Left renal cortex interstitium (tissue), 4 donors: ENCODE measurements at places on chromosomes 2 and 18.

DNA sequence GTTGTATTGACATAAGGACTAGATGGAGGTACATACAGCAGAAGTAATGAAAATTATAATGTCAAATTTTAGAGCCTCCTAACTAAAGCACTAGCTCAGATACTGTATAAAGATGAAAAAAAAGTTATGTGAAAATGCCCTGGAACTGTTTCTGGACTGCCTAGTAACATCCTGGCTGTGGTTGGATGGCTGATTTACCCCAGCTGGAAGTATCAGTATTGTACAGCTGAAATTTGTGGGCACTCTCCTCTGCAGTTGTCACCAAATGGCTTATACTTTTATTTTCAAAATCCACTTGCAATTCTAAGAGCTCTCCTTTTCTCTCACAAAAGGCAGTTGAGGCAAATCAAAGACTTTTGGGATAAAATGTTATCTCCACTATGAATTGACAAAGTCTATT is 239.2 kb downstream of the RPIA start:
- DNase-seq = no peak

DNA sequence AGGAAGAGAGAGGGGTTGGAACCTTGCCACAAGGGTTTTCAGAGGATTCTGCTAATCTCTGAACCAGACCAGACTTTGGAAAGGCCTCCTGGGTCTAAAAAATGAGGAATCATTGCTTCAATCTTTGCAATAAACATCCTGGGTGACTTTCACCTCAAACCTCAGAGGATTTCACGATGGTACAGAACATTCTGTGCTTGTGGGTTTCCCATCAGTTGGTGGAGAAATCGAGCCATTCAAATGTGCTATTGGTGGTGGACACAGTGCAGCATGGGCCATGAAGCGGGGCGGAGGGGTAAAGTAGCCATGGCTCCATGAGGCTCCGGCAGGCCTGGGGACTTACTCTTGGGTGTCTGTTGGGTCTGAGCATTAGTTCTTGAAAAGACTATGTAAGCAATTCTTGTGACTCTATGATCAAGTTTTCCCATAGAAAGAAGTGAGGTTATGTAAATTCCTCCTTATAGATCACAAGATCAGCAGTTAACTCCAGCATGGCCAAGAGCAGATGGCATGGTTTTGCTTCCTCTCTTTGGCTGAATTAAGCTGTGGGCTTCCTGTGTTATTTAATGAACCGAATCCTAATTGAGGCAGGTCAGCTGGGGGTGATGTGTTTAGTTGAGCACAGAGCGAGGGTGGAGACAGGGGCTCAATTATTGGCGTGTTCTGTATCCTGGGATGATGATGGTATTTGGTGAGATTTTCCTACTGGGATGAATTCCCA is 1.9 kb upstream of the IL1R2 start:
- DNase-seq = no peak

- no peak for DNase-seq
Measured at GRCh38 chr2:45554742-45555140, 56.3 kb downstream of the SRBD1 start.

DNA sequence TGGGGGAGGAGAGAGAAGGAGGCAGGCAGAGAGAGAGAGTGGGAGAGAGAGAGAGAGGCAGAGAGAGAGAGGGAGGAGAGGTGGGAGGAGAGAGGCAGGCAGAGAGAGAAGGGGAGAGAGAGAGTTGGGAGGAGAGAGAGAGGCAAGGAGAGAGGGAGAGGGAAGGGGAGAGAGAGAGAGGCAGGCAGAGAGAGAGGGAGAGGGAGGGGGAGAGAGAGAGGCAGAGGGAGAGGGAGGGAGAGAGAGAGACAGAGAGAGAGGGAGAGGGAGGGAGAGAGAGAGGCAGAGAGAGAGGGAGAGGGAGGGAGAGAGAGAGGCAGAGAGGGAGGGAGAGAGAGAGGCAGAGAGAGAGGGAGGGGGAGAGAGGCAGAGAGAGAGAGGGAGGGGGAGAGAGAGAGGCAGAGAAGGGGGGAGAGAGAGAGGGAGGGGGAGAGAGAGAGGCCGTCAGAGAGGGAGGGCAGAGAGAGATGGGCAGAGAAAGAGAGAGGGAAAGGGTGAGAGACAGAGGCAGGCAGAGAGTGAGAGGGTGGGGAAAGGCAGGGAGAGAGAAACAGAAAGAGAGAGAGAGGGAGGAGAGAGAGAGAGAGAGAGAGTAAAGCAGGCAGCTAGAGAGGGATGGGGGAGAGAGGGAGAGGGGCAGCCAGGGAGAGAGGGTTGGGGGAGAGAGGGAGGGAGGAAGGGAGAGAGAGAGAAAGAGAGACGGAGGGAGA is 122.2 kb upstream of the PXDN start:
- DNase-seq = no peak

GRCh38 chr2:72859831-72860262 is 27.4 kb upstream of the SPR start:
- no peak for DNase-seq

GRCh38 chr2:23426263-23426905 is 41.4 kb downstream of the KLHL29 start:
- DNase-seq = no peak

DNA sequence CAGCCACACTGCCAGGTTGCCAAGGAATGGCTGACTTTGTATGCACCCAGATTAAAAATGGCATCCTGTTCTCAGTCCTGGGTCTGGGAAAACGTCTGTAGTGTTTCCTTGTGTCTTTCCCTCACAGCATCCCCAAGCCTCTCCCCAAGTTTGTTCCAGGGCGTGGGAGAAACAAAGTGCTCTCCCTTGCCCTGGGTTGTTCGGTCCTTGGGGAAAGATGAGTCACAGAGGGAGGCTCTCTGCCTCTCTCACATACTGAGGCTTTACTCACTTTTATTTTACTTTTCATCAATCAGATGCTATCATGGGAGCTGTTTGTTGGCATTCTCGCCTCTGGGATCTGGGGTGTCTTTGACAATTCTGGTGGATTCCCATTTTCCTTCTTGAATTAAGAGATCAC is 492.3 kb downstream of the XIRP2 start:
- DNase-seq = no peak

DNA sequence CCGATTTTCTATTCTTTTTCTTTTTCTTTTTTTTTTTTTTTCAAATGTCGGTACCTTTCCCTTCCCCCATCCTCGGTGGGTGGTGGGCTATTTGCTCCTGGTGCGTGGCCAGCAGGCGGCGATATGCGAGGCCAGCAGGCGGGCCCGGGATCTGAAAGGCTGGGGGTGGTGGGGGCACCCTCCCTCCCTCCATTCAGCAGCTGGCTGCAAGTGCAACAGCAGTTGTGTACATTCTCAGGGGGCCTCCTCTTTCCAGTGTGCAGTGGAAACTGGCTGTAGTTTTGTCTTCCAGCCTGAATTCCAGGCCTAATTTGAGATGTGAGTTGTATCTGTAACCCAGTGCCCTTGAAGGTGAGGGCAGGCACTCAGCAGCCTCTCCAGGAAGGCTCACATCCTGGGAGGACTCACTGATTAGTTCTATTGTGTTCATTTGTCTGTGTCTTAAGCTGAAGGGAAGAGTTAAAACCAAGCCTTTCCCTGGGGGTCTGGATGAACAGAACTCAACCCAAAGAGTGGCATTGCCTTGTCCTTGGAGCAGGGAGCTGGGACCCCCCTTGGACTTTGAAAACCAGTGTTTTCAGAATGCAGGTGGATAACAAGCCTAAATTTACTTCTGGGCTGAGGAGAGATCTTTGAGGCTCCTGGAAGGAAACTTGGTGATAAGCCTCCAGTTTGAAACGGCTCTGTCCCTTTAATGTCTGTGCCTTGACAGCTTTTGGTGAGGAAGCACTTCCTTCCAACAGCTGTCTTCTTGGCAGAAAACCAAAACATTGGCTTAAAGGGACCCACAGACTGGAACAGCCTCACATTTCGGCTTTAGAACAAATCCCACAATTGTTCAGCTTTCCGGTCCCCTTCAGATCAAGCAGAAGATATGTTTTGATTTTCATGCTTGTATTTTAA is 3.3 kb downstream of the MYCN start:
- DNase-seq = peak; percentile 82

DNA sequence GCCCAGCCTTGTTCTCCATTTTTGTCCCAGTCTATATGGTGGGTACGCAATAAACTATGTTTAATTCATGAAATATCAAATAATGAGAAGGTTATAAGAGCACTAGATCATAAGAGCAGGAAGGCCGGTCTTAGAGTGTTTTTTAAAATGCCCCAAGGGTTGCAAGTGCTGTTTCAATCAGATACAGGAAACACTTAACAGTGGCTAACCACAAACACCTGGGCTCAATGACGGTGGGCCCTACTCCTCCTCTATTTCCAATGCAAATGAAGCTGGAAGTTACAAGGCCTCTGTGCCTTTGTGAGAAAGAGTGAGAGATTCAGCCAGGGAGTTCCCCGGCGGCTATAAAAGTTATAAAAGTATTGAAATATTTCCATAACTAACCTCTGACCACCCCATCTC is 18.9 kb upstream of the WDR33 start:
- DNase-seq = no peak

DNA sequence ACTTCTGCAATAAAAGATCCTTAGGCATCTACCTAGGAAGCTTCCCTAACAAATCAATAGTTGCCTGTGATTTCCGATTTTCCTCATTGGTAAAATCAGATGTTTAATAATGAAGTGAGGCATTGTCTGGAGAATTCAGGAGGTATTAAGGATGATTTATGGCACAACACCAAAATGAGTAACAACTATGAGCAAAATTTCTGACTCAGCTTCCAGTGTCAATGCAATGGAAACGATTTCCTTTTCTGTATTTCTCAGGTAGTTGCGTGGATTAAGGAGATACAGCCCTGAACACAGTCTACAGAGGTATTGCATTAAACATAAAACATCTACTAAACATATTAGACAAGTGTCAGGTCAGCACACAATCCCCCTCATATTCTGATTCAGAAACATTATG is 99.5 kb downstream of the EPB41L3 start:
- no peak for DNase-seq

GRCh38 chr2:51516667-51517066 is 484.7 kb upstream of the NRXN1 start:
- DNase-seq = no peak

- DNase-seq = no peak
Measured at GRCh38 chr2:64092502-64092901, 51.7 kb downstream of the PELI1 start.

DNA sequence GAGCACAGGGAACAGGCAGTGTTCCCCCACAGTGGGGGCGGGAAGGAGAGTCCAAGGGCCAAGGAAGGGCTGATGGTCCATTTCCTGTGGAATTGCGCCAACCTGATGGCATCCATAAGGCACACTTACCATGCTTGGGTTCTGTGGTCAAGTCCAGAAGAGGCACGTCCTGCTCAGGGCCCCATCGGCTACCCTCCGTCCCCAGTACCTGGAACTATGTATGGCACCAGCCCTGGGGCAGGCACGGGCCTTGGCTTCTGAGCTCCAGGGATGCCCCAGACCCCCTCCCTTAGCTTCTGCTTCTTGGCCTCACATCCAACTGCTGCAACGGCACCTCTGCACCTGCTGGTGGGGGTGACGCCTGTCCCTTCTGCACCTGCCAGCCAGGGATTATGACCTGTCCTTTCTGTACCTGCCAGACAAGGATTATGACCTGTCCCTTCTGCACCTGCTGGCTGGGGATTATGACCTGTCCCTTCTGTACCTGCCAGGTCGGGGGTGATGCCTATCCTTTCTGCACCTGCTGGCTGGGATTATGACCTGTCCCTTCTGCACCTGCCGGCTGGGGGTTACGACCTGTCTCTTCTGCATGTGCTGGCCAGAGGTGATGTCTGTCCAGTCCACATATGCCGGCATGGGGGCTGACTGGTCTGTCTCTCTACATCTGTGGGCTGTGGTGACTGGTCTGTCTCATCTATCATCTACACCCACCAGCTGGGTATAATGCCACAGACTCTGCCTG is 45.4 kb upstream of the SNTG2 start:
- no peak for DNase-seq

DNA sequence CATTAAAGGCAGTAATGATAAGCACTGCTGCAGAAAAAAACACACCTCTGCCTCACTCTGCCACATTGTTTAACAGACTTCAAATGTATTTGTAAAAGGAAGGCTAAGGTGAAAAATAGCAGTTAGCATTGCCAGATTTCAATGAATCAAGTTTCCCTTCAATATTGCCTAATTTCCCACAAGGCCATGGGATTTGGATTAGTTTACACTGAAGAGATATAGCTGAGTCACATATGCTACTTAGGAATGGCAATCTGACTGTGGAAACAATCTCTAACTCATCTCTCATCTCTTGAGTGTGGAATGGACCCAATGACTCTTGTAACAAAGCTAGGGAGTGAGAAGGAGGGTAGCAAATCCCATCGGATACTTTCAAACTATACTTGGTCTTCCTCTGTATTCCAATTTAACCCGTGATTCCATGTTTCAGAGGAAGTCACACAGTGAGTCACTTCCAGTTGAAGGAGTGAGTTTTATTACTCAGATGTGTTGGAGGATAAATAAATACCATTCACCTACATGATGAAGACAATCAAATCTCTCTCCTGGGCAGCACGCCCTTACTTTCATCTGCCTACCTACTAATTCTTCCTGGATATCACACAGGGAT is 5.1 kb downstream of the B4GALT6 start:
- DNase-seq = no peak

- DNase-seq = no peak
Measured at GRCh38 chr2:63737081-63737751, 104.5 kb upstream of the UGP2 start.

GRCh38 chr2:219989744-219990143 is 362.3 kb downstream of the SLC4A3 start:
- DNase-seq = no peak

DNA sequence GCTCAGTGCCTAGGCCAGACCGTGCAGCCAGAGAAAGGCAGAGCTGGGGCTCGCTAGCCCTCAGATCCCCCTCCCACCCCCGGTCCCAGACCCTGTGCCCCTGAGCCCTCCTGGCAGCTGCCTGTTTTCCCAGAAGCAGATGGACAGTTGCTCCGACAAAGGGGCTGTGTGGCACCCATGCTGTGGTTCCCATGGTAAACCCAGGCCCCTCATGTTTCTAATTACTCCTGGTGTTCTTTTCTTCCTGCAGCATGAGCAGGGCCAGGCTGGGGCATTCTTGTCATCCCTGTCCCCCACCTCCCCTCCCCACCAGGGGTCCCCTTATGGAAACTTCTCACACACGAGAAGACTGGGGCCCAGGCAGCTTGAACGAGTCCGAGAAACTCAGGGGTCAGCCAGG is 269.6 kb downstream of the HAUS1 start:
- DNase-seq = no peak

DNA sequence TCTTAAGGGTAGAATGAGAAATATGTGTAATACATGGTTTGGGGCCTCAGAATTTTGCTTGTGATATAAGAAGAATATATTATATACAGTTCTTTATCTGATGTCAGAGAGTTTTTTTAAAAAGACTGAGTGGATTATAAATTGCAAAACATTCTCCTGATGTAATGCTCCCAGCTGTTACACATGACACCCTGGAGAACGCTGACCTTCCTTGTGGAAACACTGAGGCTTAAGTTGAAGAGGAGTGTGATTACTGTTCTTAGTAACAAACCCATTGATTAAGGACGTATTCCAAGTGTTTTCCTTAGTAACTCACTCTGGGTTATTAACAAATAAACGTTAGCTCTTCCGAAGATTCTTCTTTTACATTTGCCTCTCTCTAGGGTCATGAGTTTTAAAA is 1069.3 kb upstream of the CNTNAP5 start:
- no peak for DNase-seq
